ENCODE measurements at places on chromosomes 3 and 15.

DNA sequence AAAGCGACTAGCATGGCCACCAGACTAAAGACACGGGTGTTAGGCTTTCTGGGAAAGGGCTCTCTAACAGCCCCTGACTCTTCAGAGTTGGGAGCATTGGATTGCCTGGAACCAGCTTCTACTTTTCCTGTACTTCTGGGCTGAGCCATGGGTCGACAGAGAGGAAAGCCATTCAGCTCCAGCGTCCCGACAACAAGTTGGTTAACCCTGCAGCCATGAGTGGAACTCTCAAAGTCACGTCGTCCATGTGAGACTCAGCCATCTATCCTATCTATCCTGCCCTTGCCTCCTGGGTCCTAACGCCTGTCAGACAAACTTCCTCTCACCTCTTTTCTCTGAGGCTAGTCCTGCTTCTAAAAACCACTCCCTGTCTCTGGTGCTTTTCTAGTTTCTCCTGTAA, 32.6 kb upstream of the TBC1D5 start:
- no peak for DNase-seq

- no peak for DNase-seq
Measured at GRCh38 chr15:64369078-64369607, 12.1 kb downstream of the PCLAF start.

DNA sequence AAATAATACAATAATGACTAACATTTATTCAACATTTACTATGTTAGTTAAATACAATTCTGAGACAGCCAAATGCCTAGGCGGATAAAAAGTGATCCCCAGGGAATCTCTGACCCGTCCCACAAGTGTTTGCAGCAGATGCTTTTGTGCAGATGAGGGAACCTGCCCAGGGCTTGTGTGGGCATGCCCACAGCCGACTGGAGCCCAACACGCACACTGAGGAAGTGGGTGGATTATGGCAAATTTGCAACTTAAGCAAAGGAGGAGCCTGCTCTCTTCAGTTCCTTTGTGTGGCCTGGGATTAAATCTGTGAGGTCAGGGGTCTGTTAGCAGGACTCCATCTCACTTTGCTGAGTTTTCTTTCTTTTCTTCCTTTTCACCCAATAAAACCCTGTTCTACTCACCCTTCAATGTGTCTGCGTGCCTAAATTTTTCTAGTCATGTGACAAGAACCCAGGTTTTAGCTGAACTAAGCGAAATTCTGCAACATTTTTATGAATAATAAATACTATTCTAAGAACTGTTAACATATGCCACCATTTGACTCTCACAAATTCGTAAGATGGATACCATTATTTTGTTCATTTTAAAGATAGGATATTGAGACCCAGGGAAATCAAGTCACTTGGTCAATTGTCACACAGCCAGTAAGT, 13.9 kb upstream of the RTP1 start:
- no peak for DNase-seq

DNA sequence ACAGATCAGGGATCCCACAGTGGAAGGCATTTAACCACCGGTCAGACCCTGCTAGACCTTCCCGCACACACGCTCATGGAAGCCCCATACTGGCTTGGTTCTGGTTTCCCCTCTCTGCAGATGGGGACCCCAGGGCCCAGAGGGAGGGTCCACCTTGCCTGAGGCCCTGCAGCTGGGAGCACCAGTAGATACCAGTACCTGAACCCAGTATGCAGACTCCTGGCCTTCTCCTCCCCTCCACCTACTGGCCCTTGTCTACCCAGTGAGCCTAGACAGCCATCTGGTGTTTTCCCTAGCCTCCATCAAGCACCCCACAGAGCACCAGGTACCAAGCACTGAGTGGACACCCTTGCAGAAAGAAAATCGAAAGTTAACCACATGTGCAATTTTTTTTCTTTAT, 65.1 kb downstream of the MEGF11 start:
- no peak for DNase-seq

DNA sequence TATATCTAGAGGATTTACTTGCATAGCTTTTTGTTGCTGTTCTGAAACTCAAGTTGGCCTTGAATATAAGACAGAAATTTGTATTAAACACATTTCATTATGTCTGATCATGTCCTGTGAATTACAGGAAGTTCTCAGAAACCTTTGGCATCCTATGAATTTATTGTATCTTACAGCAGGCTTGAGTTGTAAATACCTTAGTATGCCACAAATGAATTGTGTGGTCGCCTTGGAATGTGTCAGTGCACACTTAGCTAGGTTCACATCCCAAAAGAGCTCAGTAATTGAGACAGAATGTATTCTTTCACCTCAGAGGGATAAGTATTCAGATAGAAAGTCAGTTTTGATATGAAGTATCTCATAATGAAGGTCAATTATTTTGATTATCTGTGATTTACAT, 83.4 kb downstream of the NEK11 start:
- no peak for DNase-seq

DNA sequence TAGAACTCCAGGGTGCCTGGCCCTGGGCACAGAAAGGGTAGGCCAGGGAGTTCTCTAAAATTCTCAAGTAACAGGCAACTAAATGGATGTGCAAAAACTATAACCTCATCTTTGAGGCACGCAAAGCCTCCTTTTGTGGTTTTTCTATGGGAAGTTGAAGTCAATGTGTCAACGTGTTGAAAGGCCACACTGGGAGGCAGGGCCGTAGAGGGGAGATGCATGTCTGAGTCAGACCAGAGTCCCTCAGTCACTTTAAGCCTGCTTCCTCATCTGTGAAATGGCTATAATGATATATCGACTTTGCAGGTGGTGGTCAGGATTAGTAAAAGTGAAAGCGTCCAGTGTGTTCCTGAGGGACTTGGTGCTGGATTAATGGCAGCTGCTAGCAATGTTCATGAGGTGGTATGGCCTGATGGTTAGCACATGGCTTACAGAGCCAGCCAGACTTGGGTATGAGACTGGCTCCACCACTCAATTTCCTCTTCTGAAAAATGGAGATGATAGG, 17.0 kb downstream of the TGM5 start:
- DNase-seq, result no peak

DNA sequence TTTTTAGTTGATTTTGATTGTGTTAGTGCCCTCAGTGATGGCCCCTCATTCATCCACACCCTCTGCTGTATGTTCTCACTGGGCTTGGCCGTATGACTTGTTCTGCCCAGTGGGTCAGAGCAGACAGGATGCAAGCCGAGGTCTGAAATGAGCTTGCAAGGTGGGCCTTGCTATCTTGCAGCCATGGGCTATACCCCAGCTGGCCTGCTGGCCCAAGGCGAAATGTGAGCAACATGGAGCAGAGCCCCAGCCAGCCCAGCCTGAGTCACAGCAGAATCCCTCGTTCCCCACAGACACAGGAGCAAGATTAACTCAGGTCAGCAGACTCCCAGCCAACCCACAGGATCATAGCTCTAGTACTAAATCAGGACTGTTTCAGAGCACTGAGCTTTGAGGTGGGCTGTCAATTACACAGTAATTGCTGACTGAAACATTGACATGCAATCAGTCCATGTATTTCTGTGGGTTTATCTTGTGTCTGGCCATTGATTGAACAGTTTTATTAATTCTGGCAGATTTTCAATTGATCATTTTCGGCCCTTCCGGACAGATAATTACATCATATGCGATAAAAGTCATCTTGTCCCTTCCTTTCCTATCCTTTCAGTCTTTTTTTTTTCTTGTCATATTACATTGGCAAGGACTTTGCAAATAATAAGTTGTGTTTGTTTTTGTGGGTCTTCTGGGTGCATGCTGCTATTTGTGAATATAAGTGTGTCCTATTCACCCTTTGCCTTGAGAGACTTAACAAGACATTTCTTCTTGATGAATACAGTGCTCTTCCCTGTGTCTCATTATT, 27.1 kb downstream of the KLF15 start:
- DNase-seq, result no peak

DNA sequence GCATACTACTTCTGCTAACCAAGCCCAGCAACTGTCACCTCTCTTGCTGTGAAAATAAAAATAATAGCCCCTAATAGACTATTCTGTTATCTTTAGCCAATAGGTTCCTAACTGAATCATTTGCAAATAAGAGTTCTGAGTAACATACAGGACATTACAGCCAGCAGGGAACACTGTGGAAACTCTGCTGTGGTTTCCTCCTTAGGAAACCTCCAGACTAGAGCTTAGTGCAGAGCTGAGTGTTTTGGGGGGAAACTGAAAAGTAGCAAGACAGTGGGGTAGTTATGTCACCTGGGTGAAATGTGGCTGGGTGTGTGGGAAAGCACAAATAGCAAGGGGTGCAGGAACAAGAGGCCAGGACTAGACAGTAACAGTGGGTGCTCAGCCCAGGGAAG, 32.4 kb downstream of the DZIP1L start:
- no peak for DNase-seq

GRCh38 chr3:58683466-58683865, 16.9 kb upstream of the FAM3D start:
- DNase-seq, result no peak

DNA sequence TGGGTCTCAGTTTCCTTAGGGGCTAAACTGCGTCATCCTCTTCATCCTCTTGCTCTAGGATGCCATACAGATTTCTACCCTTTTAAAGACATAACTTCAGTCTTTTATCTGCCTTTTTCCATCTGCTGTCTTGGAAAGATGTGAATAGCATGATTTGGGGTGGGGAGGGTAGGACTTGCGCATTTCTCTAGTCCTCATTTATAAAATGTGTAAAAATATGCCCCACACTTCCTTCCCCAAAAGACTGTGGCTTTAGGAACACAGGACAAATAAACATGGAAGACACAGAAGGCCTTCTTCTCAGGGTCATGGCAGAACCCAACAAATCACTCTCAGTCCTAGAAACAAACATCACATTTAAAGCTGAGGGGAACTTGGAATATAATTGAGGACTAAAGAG, 48.4 kb upstream of the BCL6 start:
- DNase-seq, result no peak

DNA sequence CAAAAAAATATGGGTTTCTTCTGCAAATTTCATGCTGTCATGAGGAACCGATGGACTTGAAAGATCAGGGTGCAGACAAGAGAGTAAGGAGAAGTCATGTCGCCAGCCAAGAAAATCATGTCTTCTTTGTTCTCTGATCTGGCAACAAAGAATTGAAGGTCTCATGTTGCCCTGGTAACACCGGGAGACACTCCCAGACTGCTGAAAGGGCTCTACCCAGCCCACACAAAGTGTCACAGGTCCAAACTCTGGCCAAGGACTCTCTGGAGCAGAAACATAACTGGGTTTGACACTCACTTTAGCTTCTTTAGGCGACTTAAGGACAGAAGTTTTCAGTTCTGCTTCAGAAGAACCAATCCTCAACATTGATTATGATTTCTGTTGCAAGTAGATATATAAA, 42.9 kb downstream of the SIDT1 start:
- DNase-seq, result no peak

- no peak for DNase-seq
Measured at GRCh38 chr15:101057841-101058407, 138.8 kb downstream of the LRRK1 start.

DNA sequence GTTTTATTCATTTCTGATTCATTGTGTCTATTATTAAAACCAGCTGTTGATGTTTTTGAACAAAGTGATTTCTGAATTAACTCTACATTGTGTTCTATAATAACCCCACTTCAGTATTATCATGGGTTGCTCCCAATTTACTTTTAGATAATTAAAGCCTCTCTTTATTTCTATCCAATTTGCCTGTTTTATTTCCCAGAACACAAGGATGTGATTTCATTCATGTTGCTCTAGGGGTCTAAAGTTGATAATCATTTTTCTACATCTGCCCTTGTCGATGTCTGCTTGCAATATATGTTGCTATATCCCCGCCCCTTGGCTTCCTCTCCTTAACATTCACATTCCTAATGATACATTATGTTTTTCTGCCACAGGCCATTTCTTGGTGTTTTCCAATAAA, 747.3 kb downstream of the CADM2 start:
- no peak for DNase-seq

All from stimulated activated CD4-positive, alpha-beta T cell treated with anti-CD3 and anti-CD28 coated beads, Interleukin-4, amount 100 ng/mL, for 24 hours (primary cell).